ENCODE measurements at places on chromosomes 4 and X. TPM values are rescaled to one million over a fixed set of nuclear protein-coding genes. Genes with fewer than 3 reads are reported as not detected.

DNA sequence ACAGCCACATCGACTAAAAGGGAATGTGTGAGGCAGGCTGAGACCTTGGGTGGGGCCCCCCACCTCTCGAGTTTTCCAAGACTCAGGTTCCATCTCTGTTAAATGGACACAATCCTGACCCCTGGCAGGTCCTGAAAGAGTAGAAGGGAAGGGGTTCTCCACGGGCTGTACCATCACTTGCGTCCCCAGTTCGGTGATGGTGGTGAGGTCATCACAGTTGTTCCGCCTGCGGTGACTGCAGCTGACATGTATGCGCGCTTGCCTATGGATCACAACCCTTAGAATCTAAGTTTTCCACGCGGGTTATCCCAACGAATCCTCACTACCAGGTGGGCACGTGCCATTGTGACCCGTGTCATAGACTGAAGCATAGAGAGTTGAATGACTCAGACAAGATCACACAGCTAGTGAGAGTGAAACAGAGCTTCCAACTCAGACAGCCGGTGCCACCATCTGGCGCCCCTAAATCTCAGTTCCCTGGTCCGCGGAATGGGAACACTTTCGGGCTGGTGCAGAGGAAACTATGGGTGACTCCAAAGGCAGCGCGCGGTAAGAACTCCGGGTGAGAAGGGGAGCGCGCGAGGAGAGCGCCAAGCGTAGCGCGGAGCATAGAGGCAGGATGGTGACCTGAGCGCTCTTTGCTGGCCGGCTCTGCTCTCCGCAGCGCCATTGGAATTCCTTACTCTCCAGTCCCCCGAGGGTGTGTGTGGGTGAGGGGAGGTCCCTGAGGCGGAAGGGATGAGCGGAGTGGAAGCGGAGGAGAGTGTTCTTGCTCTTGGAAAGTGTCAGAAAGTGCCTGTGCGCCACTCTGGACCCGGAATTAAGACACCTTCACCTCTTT lies 10.5 kb downstream of the MSX1 start:
- no peak for DNase-seq

DNA sequence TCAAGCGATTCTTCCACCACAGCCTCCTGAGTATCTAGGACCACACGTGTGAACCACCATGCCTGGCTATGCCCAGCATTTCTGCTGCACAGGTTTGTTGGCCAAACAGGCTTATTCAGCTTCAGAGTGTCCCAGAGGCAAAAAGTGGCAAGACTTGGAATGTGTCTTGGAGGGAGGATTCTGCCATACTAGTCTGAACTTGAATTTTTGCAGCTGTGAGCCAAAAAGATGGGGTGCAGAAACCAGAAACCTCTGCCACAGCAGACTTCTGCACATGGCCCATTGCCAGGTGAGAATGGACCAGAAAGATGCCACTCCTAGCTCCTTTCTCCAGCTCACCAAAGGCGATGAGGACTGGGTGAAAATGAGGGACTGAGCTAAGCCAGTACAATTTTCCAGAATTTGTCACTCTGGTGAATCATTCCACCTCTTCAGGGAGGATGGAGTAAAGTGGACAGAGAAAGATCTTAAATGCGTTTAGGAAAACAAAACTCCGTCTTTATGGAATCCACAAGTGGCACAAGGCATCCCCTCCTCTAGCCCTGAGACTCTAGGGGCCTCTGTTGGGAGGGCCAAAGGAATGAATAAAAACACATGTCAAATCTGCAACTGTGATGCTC lies 369.1 kb upstream of the CLNK start:
- no peak for DNase-seq

DNA sequence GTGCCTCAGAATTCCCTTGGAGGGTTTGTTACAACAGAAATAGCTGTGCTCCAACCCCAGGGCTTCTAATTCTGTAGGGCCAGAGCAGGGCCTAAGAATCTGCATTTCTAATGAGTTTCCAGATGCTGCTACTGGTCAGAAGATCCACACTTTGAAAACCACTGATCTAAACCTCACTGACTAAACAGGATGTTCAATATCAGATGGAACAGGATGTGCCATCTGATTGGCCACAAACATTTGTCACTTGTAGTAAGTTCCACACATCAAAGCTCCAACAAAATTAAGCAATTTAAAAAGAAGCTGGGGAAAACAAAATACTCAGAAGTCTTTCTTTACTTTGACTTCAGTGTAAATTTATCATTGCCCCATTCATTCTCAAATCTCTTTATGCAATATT lies 14.3 kb downstream of the CASK start:
- no peak for DNase-seq

DNA sequence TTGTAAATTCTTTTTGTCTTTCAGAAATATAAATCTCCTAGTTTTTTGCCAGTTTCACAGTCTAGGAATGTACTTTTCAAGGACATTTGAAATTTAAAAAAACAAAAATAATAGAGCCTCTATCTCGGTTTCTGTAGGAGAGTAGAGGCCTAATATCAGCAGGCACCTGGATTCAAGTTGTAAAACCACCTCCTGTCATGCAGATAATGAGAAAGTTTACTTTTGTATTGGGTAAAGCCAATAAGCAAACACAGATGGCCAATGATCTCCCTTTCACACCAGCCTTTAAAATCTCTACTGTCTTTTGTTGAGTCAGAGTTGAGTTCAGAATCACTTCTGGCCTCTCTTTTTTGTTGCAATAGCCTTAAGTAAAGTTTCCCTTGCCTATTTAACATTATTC lies 1499.9 kb downstream of the PCDH18 start:
- DNase-seq, result no peak

- no peak for DNase-seq
These were observed 115.1 kb downstream of the STK32B start for GRCh38 chr4:5166377-5166776.

- DNase-seq, result no peak
These were observed 12.6 kb downstream of the P2RY10 start for GRCh38 chrX:78957768-78958130.

GRCh38 chr4:73874386-73874785 lies 5.2 kb downstream of the CXCL1 start:
- DNase-seq, result no peak

GRCh38 chr4:112150920-112151319 lies 5.7 kb downstream of the FAM241A start:
- no peak for DNase-seq

The ERCC6L gene
- 3.8 TPM for total RNA-seq

The ODAM gene
- total RNA-seq, result not detected

The CYSLTR1 gene
- total RNA-seq, result not detected

The PITX2 gene
- total RNA-seq, result 8.6 TPM

All from HT-29 (cell line).